HCEC 1CT (cell line): ENCODE measurements at places on chromosomes 7 and 10.

DNA sequence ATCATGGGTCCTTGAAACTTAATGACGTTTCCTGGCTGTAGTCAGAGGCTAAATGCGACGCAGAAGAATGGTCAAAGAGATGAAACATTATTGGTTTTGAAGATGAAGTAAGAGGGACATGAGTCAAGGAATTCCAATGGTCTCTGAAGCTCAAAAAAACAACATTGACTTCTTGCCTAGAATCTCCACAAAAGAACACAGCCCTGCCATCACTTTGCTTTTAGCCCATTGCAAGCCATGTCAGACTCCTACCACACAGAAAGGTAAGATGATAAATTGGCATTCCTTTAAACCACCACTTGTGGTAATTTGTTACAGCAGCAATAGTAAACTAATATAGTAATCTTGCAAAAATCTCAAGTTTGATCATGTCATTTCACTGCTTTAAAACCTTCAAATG, 109.4 kb downstream of the TMEM26 start:
- no peak for DNase-seq

DNA sequence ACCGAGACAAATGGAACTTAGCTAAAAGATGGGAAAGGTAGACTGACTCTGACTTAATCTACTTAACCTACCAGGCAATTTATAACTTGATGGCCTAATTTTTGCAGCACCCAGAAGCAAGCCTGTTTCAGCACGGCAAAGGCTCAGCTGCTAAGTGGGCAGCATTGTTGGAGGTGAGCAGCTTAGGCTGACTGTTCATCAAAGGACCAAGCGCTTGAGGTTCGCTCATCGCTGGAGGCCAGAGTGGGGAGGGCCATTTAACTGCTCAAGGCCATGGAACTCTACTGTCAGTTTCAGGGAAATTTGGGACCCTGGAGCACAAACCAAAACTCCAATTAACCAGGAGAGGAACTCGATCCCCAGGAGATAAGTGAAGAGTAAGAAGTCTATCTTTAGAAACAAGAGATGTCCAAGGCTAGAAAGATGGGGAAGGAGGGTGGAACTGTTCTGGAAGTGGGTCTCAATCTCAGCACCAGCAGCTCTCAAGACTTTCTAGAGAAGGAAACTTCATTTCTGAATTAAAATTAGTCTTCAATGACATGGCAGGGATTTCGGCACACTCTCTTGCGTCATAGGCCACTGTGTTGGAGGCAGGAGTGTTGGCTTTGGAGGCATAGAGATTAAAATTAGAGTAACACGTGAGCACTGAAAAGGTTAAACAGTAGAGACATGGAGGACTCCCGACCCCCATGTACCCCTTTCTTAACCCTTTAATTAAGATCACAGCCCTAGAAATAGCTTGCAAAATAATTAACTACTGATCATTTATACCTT, 43.1 kb downstream of the EGFR start:
- DNase-seq, result no peak

DNA sequence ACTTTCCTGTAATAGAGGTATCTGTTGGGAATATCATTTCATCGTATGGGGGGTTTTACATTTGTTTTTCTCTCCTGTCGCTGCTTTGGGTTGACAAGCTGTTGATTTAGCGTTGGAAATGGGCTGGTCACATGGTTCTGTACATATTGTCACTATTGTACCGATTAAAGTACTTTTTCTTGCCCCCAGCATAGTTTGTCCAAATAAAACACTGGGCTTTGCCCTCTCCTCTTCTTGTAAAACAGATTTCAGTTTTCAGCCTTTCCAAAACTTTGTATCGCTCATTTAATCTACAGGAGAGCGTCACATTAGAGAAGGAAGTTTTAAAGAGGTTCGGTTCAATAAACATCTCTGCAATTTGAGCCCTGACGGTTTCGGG, 4.0 kb downstream of the BMI1 start:
- DNase-seq, result peak; percentile 24

DNA sequence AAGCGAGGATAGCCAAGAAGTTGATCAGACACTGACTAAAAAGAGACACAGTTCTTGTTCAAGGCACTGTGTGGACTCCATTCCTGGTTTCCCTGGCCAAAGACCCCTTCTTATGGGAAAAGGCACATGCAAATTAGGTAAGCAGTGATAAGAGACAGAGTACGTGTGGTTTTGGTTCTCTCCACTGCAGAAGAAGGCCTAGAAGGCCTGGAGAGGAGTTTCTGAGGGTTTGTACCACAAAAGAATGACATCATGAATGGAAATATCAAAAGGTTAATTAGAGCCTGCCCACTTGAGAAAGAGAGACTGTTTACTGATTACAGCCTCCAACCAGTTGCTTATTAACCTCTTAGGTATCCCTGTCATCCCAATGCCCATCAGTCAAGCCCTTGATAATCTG, 137.5 kb downstream of the ZNF365 start:
- no peak for DNase-seq

GRCh38 chr7:31290601-31291000, 49.9 kb downstream of the NEUROD6 start:
- DNase-seq, result no peak

- no peak for DNase-seq
Observed at GRCh38 chr7:139993169-139993568, 69.6 kb downstream of the PARP12 start.

DNA sequence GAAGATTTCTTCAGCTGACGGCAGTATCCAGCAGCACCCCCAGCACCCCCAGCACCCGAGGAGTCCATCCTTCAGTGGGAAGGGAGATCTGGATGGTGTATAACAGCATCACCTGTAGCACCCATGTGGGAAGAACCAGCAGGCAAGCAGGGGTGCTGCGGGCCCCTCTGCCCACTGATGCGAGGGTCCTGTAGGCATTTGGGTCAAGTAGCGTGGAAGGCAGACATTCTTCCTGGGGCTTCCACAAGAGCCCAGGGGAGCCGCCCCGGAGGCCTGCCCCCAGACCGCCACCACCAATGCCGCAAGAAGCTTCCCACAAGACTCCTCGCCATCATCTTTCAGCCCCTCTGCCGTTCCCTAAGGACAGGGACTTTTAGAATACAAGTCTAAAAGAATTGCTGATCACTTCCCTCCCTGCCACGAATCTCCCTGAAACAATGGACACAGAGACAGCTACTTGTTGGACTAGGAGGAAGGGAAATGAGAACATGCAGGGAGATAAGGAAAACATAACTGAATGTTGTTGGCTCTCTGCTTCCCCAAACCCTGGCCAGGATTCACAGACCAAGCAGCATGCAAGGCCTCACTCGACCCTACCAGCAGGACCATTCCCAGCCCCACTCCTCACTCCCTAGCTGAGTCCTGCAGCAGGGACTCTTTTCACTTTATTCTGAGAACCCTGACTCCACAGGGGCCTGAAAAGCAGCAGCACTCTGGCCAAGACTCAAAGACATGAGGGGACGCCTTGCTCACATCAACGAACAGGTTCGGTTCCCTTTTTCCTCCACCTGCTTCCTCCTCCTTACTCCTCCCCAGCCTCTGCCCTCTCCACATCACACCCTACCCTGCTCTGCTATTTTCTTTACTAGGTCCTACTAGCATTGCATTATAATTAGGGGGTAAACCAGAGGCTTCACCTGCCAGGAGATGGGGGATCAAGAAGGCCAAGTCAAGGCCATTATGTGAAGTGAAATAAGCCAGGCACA, 164.5 kb downstream of the HERPUD2 start:
- no peak for DNase-seq

GRCh38 chr7:135993950-135994349, 16.8 kb upstream of the MTPN start:
- DNase-seq, result no peak

GRCh38 chr10:20971901-20972300, 74.8 kb upstream of the NEBL start:
- peak; percentile 2 for DNase-seq

DNA sequence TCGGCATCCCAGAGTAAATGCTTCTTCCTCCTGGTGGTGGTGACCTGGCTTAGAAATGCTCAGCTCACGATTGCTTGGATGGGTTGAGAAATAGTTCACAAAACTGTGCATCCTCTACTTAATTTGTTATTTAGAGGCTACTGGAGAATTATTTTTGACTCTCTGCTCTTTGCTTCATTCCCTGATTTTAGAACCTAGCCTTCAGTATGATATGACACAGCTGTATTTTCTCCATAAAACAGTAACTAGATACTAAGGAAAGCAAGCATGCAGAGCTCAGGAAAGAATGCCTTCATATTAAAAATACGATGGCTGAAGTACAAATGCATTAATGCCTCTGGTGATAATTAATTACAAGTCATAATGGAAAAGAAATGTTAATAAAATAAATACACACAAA, 602.0 kb upstream of the COBL start:
- DNase-seq, result no peak

DNA sequence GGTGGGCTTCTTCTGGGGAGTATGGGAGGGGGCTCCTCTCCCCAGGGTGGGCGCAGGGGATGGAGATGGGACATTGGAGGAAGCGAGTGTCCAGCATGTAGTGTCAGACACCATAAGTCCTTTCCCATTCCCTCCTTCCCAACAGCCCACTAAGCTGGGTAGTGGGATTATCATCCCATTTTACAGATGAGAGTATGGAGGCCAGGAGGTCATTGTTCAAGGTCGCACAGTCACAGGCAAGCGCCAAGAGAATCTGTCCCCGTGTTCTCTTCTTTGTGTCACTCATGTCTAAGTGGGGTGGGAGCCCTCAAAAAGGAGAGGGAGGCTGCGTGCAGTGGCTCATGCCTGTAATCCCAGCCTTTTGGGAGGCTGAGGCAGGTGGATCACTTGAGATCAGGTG, 64.8 kb downstream of the CLIP2 start:
- DNase-seq, result no peak

- no peak for DNase-seq
Observed at GRCh38 chr7:33849971-33850559, 55.3 kb upstream of the BMPER start.

DNA sequence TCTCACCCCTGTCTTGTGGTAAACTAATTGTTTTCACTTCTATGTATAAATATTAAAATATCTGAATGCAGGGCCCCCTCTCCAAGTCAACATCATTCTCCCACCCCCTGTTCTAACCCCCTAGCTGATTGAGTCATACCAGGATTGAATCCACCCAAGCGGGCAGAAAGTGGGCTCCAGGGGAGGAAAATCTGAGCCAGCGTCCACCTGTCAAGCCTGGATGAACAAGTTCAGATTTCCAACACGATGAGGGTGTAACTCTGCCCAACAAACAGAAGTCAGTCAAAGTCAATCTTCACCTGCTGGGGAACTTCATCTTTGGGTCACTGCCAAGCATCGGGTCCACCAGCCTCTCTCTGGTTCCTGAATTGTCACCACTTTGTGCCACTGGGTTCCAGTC, 162.9 kb upstream of the CELF2 start:
- DNase-seq, result no peak

DNA sequence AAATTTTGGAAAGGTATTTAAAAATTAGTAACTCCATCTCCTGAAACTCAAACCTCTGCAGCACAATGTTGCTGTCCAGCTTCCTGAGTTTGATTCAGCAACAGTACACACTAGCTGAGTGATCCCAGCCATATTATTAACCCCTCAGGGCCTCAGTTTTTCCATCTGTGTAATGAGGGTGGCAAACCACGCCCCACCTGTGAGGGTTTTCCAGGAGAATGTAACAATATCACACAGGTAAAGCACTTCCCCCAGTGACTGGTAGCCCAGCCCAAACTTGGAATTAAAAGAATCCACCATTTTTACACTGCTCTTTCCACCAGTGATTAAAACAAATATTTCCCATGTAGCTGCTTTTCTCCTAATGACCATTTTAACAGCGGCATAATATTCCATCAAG, 122.4 kb downstream of the SORBS1 start:
- no peak for DNase-seq

GRCh38 chr7:138663725-138664710, 37.1 kb downstream of the SVOPL start:
- no peak for DNase-seq

DNA sequence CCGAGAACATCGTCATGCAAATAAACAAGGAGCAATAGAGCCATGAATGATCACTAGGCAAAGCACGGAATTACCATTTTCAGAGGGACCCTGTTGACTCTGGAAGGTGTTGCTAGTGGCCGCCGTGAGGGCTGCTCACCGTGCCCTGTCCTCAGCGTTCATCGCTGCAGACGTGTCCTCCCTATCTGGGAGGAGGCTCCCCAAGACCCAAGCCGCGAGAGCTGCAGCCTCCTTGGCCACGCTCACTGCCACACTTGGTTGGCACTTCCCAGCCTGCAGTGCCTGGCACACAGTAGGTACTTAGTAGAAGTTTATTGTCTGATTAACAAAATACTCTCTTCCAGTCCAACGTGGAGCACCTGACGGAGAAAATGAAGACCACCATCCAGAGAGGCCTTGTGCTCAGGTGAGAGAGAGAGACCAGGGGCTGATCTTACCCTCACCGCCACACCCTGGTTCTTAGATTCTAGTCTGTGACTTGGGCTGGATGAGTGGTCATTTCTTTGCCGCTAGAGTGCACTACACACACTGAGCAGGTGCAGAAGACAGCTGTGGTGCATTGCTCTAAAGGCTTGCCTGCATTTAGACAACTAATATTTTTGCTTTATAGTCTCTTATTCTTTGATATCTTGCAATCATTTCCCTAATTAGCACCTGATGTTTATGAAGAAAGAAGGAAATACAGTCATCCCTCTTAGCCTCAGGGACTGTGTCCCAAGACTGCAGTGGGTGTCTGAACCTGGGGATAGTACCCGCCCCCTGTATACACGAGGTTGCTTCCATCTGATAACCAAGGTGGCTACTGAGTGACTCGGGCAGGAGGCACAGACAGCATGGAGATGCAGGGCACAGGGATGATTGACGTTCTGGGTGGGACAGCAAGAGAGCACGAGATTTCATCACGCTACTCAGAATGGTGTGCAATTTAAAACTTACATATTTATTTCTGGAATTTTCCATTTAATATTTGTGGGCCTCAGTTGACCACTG, 40.3 kb downstream of the PITRM1 start:
- DNase-seq, result no peak

DNA sequence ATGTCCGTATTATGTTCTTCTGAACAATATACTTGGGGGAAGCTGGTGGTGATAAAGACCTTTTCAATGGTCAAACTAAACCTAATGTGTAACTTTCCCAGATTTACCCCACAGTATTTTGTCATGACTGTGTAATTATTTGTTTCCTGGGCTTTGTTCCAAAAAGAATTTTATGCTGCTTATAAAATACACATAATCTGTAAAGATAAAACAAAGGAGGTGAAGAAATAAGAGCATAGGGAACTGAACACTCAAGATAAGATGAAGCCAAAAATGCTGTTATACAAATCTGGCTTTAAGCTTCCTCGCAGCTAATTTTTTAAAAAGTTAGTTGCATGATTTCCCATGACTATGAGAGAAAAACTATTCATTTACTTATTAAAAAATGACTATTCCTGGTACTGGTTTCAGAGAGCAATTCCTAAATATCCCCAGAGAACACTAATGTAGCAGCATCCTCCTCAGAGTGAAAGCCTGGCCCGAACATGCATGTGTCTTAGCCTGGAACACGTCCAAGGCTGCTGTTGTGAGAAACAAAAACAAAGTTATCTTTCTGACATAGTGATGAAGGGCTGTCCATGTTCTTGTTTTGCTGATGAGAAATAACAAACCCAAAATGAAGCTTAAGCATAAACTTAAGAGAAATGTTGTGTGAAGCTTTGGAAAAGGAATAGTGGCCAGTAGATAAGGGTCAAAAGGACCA, 33.9 kb downstream of the MALSU1 start:
- peak; percentile 10 for DNase-seq
